ENCODE measurements at places on chromosomes 7 and 10.

- no peak for DNase-seq
Observed at GRCh38 chr10:44063686-44064085, 321.2 kb downstream of the CXCL12 start.

GRCh38 chr10:83603708-83604107, 535.6 kb upstream of the GHITM start:
- DNase-seq: no peak

GRCh38 chr7:117012284-117012683, 59.0 kb downstream of the ST7 start:
- no peak for DNase-seq

GRCh38 chr10:64044098-64044497, 522.9 kb downstream of the REEP3 start:
- DNase-seq: no peak

- DNase-seq: no peak
Observed at GRCh38 chr10:65719790-65720189, 1206.0 kb upstream of the LRRTM3 start.

DNA sequence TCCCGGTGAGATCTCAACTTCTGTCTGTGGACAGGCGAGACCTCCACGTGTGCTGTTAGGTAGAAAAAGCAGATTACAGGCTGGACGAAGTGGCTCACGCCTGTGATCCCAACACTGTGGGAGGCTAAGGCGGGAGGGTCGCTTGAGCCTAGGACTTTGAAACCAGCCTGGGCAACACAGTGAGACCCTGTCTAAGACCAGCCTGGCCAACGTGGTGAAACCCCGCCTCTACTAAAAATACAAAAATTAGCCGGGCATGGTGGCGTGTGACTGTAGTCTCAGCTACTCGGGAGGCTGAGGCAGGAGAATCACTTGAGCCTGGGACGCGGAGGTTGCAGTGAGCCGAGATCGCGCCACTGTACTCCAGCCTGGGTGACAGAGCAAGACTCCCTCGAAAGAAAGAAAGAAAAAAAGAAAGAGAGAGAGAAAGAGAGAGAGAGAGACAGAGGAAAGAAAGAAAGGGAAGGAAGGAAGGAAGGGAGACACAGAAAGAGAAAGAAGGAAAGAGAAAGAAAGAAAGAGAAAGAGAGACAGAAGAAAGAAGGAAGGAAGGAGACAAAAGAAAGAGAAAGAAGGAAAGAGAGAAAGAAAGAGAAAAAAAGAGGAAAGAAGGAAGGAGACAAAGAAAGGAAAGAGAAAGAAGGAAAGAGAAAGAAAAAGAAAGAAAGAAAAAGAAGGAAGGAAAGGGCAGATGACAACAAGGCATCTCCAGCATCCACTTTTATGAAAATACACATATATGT, 29.6 kb upstream of the SUN1 start:
- no peak for DNase-seq

GRCh38 chr7:50212666-50213621, 91.6 kb upstream of the IKZF1 start:
- no peak for DNase-seq

- DNase-seq: no peak
Observed at GRCh38 chr10:34420795-34421194, 394.3 kb downstream of the PARD3 start.

DNA sequence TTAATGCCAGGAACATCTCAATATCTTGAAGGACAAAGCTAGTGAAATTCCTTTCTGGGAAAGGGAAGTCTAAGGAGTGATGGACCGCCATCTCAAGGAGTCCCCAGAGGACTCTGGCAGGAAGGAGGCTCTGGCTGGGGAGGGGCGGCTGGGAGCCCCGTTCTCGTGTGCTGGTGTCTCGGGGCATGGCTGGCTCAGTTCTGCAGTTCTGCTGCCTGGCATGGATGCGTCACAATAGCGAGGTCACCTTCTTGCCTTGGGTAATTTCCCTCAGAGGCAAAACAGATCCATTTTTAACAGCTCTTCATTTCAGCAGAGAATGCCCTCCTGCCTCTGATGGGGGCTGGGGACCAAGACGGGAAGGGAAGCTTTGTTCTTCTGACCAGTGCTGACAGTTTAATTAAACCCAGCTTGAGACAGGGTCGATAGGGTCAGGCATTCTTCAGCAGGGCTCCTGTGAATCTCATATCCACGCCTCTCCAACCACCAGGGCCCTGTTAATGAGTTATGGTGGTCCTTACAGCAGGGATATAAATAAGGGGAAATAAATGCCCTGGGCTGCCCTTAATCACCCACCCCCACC, 35.7 kb downstream of the SLIT1 start:
- DNase-seq: no peak

GRCh38 chr10:88494537-88494936, 88.6 kb downstream of the RNLS start:
- DNase-seq: no peak

DNA sequence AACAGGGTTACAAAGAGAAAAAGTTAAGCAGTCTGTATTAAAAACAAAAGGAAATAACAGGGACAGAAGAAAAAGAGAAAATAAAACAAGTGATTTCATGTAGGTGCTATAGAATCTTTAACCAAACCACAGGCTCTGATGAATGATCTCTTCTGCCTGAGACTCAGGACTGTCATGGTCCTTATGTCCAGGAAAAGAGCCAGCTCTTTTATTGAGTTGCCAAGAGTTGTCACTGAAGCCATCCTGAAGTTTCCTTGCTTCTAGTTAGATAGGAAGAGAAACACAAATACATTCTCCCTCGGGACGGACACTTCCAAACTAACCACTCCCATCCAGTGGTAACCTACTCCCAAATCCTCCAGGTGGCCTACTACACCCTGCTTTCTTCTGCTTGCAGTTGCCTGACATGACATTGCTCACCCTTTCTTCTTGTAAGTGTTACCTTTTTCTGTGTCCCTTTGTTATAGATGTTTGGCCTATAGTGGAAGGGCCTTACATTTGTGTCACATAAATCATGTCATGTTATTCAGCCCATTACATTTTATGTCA, 346.7 kb downstream of the NRG3 start:
- no peak for DNase-seq

DNA sequence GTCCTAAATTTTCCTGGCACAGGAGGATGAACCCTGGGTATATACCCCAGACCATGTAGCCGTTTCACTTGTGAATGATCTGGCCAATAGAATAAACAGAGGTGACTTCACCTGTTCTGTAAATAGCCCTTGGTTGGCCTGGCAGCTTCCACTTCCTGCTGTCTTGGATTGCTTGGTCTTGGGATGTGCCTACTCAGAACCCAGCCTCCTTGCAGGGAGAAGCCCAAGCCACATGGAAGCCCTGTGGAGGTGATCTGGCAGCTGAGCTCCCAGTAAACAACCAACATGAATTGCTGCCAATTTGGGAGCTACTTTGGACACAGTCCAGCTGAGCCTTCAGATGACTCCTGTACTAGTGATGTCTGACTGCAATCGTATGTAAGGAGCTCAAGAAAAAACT, 4.8 kb upstream of the RAPGEF5 start:
- DNase-seq: no peak

DNA sequence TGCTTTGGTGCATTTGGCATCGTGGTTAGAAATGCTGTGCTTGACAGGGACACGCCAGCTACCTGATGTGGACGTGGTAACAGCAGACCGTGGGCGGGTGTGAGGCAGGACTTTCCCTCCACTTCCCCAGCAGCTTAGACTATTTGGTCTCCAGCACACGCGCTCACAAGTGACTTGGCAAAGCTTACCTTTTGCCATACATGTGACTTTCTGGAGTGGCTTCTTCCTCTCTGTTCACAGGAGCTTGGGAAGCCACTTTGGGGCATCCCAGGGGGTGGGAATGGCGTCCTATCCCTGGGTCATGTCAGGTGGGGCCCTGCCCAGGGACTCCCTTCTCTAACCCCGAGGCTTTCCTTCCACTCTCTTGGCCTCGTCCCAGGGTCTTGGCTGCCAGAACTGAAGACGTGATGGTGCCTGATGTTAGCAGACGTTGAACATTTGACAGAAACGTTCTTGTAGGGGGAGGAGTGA, 228.7 kb upstream of the KLF6 start:
- no peak for DNase-seq
